ENCODE measurements at places on chromosomes 11 and 22. TPM values are rescaled to one million over a fixed set of nuclear protein-coding genes. Genes with fewer than 3 reads are reported as not detected.

DNA sequence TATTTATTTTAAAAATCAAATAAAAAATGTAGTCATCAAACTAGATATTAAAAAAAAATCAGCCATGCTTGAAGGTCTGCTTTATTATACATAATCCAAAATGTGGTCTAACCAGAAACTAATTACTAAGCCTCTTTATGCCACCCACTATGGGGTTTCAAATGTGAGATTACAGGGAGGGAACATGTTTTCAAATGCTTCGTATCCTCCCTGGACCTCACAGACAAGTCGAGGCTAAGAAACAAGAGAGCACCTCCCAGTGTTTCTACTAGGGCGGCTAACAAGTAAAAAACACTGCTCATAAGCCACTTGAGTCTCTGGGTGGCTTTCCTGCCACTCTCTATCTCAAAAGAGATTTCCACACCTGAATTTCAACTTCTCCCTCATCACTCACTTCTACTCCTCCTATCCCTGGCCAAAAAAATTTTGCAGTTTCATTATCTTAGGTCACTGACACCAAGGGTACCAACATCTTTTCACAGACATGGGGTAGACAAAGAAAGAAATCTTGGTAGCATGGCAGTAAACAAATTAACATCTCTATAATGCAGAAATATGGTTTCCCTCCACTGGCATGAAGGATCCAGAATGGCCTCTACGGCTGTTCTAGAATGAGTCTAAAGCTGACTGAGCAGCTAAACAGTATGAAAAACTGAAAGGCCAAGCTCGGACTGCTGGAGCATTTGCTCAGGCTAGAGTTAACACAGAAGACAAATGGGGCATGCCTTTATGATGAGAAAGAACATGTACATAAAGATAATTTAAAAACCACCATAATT lies 50.9 kb downstream of the PITPNB start:
- no peak for DNase-seq

GRCh38 chr22:19818324-19819207 lies 36.1 kb downstream of the GNB1L start:
- no peak for DNase-seq

DNA sequence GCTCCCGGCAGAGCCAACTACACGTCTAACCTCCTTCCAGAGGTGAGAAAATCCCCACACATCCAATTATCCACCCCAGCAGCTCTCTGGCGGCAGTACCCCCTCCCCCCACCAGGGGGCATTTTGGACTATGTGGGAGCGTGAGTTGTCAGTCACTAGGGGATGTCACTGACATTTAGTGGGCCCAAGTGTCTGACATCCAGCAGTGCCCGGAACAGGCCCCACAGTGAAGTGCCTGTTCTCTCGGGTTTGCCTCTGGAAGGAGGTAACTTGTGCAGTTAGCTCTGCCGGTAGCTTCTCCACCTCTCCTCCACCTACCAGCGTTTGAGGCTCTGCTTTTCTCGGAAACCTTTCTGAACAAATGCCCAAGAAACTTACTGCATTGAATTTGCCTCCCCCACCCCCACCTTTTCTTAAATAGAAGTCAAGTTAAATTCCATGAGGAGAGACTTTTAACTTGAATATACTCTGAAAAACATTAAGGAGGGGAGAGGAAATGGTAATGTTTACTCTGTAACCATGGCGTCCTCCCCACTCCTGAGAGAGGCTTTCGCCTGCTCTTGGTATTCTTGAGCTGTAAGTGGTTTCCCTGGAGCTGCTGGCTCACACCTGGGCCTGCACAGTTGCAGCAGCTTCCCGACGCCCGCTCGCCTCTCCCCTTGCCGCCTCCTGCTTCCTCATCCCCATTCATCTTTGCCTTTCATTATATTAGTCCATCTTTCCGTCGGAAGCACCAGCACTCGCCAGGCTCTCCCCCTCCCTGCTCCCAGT lies 112.8 kb downstream of the WNT7B start:
- peak; percentile 40 for DNase-seq

DNA sequence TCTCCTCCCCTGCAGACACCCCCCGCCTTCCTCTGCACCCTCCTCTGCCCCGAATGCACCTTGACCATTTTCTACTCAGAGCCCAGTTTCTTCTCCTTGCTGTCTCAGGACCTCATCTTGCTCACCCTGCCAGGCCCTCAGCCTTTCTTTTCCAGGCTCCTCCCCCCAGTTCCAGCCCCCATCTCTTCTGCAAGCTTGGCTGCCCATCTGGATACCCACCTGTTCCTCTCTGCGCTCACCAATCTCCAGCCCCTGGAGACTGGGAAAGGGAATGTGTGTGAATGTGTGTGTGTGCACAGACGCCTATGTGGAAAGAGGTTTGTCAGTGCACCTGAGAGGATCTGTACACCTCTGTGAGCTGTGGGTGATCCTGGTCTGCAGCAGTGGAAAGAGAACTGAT lies 36.4 kb downstream of the SLC22A12 start:
- no peak for DNase-seq

Gene ANO3
- 0.09 TPM for total RNA-seq

DNA sequence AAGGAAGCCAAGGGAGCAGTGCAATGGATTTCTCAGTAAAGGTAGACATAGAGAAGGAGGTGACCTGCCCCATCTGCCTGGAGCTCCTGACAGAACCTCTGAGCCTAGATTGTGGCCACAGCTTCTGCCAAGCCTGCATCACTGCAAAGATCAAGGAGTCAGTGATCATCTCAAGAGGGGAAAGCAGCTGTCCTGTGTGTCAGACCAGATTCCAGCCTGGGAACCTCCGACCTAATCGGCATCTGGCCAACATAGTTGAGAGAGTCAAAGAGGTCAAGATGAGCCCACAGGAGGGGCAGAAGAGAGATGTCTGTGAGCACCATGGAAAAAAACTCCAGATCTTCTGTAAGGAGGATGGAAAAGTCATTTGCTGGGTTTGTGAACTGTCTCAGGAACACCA lies 6.6 kb downstream of the TRIM22 start:
- DNase-seq = no peak

DNA sequence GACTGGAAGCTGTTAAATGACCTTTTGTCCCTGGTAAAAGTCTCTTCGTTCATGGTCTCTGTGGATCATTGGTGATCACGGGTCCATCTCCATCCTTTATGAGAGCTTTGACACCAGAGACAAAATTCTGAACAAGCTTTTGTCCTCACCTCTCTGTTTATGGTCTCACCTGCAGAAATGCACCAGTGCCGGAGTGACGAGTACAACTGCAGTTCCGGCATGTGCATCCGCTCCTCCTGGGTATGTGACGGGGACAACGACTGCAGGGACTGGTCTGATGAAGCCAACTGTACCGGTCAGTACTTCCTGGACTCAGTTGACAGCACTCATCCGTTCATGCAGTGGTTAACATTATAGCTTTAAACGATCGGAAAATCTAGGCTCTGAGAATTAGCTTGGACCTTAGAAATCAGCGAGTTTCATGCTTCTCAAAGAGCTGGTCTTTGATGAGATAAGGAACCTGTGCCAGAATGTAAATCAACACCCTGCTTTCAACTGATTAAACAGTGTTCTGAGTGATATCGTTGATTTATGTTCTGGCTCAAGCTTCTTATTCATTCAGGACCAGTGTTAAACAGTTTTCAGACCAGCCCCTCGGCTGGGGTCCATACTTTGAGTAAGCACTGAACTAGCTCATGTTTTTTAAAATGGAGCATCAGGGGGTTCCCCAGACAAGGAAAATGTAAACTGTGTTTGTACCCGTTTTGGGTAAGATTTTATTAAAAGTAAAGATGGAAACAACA lies 124.5 kb upstream of the SORL1-AS1 start:
- no peak for DNase-seq

Data from thymus (tissue), 14 donors.